ENCODE measurements at places on chromosomes 1 and 21.

DNA sequence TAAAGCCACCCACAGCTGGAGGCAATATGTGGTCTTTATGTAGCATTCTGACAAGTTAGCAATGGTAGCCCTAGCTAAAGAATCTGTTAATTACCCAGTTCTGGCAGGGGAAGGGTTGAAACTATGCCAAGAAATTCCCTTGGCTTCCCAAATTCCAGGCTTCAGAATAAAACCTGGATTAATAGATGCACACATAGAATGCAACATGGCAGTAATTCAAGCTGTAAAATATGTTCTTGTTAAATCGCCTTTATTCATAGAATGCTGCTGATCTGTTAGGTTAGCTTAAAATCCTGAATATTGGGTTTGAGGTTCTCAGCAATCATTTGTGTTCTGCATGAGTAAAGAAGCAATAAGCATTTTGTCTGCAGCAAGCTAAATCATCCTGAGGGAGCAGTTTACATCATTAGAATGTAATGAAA, 80.1 kb downstream of the ZNF326 start:
- peak; percentile 4 for DNase-seq

DNA sequence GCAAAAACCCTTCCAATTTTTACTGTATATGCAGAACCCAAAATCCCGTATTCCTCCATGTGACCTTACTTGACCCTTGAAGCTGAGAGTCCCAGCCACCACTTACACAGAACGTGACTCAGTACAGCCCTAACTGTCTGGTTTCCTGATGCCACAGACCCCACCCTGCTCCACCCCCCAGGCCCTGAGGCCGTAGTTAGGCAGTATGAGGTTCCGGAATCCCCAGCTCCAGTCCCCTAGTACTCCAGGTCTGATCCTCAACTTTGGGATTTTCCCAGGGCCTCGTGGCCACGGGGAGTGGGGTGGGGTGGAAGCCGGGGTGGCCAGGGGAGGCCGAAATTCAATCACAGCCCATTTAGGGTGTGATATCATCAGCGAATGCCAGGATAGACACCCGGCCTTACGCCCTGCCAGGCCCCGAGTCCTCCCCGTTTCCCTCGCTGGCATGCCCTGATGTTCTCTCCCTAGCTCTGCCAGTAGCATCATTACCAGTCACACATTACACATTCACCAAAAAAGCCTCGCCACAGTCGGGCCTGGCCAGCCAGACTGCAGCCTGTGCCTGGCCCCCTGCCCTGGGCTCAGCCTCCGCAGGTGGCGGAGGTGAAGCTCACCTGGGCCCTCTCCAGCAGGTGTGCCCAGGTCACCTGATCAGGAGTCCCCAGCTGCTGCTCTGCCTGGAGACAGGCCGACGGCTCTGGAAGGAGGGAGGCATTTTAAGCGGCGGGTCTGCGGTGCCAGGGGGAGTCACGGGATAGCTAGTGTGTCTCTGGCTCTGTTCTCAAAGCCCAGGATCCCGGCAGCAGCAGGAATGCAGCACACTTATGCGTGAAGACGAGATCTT, 70.8 kb downstream of the SCCPDH start:
- no peak for DNase-seq

GRCh38 chr1:74430342-74430934, 82.0 kb downstream of the LRRC53 start:
- DNase-seq: peak; percentile 42

DNA sequence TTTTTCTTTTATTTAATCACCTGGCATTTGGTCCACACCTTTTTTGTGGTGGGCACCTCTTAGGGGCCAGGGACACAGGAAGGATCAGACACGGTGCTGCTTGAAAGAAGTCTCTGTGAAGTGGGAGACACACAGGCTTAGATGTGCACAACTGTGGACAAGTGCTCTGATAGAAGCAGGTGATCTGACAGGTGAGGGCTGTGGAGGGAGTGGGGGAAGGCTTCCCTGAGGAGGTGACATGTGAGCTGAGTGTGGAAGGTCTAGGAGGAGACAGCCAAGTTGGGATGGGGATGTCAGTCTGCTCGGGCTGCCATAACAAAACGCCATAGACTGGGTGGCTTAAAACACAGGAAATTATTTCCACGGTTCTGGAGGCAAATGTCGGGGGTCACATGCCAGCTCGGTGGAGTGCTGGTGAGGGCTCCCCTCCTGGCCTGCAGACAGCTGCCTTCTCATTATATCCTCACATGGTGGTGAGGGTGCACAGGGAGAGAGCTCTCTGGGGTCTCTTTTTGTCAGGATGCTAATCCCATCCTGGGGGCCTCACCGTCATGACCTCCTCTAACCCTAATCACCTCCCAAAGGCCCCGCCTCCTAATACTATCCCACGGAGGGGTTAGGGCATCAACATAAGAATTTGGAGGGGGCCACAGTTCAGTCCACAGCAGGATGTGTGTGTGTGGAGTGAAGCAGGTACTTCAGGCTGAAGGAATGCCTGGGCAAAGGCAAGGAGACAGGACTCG, 5.2 kb upstream of the KIAA1614 start:
- no peak for DNase-seq

GRCh38 chr1:168243198-168243597, 17.4 kb downstream of the SFT2D2 start:
- no peak for DNase-seq

DNA sequence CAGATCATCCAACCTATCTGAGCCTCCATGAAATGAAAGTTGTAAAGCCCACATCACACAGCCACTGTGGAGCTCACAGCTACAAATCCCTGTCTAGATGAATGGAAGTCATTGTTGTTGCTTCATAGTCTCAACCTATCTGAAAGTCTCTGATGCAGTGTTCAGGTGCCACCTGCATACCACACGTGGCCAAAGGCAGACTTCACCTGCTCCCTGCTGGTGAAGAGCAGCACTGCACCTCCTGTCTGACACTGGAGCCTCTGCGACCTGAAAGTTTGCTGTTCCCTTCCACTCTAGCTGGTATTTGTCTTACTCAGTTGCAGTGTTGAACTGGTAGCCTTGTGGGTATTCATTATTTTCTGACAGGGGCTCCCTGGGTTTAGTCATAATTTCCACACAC, 18.4 kb downstream of the LORICRIN start:
- peak; percentile 58 for DNase-seq

DNA sequence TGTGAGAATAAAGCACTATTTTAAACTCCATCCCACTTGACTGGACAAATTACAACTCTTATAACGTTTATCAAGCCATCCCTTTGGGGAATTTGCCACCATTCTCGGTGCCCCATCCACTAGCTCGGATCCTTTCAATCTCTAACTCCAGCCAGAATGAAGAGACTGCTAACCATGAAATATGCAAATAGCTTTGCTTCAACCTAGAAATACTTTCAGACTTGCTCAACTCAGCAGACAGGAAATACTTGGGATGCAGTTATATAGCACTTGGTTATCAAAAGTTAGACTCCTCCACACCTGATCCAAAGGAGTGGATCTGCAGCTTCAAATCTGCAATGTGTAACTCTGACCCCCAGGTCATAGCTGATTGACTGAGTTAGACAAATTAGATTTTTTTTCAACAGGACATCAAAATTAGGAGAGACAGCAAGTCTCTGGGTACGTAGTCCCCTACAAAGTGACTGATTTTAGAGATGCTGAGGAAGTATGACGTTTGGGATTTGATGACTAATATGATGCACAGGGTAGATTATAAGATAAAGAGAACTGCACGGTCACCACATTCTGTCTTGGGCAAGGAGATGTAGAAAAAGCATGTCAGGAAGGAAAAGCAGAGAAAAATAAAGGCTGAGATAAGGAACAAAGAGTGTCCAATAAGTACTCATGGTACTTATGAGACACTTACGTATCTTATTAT, 496.0 kb downstream of the AGBL4 start:
- DNase-seq: no peak

DNA sequence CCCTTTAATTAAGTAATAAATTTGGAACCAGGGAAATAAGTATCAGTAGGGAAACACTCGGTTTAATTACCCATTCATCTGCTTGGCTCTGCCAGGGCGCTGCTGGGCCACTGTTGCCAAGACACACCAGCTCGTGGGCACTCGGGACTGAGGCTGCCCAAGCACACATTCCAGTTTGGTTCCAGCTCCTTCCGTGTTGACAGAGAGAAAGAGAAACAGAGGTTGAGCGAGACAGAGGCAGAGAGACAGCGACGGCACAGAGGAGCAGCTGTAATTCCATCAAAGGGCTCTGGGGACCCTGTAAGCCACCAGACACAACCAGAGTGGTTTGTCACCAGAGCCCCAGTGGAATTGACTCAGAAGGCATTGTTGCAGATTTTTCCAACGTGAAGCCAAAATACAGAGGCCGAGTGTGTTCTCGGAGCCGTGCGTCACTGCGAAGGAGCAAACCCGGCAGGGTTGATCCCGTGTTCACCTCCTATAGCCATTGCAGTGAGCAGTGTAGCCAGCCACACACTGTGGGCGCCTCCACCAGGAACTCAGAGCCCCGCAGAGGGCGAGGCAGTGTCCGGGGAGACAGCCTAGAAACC, 33.5 kb downstream of the SYF2 start:
- DNase-seq: no peak

- no peak for DNase-seq
Observed at GRCh38 chr1:17551755-17552234, 12.3 kb downstream of the ARHGEF10L start.

GRCh38 chr1:45375104-45376090, 35.2 kb upstream of the MUTYH start:
- no peak for DNase-seq

- DNase-seq: peak; percentile 69
Observed at GRCh38 chr1:26239936-26240335, 5.9 kb downstream of the CEP85 start.

DNA sequence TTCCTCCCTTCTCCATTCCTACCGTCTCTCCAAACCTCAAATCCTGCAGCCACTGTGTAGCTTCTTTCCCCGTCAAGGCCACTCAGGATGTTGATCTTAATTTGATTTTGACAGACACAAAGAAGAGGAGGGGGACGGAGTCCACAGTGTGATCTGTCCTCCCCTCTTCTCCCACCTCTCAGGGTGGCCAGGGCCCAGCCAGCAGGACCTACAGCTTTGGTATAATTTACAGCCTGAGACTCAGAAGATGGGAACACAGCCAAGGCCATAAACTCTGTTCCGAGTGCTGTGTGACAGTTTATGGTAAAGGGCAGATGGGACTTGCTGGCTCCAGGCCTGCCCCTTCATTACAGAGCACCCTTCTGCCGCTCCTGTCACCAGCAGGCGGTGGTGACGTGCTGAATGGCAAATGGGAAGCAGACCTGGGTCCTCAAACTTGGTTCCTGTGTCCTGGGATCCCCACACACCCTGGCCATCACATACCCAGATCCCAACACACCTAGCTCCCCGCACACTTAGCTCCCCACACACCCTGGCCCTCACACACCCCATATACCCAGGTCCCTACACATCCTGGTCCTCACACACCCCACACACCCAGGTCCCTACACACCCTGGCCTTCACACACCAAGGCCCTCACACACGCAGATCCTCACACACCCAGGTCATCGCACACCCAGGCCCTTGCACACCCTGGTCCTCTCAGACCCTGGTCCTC, 71.6 kb downstream of the CD2 start:
- DNase-seq: no peak

GRCh38 chr1:14650951-14651350, 52.5 kb downstream of the KAZN start:
- no peak for DNase-seq

- no peak for DNase-seq
Observed at GRCh38 chr1:10536133-10536770, 61.5 kb downstream of the PEX14 start.

DNA sequence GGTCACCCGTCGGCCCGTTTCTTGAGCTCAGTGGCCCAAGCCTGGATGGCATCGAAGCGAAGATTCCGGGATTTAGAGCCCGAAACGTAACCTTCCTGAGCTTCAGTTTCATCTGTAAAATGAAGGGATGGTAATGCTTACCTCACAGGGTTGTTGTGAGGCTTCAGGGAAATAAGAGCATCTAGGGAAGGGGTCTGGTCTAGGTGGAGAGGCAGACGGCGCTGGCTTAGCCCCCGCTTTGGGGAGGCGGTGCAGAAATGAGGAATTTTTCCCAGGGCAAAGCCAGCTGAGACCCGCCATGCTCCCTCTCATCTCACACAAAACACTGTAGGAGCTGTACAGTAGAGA, 717 bp upstream of the MYCL start:
- DNase-seq: no peak

DNA sequence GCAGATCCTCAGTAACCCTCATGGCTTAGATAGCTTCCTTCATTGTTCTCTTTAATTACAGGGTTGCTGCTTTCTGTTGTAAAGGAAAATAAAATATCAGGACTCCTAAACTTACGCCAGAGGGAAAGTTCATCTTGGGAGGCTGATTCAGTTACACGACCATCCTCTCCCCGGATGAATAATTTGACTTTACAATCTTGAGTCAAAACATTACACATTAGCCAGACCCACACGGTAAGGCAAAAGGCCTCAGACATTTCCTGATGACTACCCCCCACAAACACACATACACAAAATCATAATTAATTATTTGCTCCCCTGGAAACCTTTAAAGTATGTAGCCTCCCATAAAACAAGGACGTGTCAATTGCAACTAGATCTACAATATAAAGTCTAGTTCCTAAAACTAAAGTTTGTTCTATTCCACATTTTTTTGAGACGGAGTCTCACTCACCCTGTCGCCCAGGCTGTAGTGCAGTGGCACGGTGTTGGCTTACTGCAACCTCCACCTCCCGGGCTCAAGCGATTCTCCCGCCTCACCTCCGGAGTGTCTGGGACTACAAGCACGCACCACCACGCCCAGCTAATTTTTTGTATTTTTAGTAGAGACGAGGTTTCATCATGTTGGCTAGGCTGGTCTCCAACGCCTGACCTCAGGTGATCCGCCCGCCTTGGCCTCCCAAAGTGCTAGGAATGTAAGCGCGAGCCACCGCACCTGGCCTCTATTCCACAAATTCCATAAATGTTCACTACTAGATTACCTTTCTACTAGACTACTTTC, 830 bp upstream of the PRDX1 start:
- no peak for DNase-seq

- DNase-seq: no peak
Observed at GRCh38 chr21:42505090-42505726, 8.4 kb upstream of the SLC37A1 start.

DNA sequence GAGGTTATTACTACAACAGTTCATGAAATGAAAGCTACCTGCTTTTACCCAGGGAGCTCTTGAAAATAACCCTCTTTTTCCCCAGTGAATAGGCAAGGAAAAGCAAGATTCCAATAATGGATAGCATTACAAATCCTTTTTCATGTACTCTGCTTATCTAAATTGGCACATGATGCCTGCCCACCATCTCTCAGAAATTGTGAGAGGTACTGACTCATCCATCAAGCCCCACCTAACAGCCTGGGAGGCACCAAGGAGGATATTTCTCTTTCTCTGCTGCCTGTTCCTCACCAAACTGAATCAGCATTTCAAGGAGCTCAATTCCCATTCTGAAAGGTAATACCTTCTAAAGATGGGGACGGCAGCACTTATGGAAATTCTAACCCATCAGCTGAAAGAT, 34.4 kb downstream of the PALMD start:
- DNase-seq: no peak

DNA sequence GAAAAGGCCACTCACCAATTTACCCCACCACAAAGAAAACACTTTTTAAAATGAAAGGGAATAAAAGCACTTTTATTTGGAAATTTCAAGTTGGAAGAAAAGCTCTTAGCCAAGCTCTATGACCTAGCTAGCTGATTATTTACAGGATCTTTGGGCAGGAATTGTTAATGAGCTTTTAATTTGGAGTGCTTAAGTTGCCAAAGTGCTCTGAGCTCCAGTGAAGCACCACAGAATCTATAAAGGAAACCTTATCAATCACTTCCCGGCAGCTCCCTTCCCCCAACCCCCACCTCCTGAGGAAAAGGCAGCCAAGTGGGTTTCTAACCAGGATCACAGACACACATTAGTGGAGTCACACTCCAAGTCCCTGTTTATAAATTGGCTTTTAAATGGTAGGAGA, 1.5 kb downstream of the ERI3 start:
- DNase-seq: no peak
